ENCODE measurements at places on chromosomes 6 and 20.

DNA sequence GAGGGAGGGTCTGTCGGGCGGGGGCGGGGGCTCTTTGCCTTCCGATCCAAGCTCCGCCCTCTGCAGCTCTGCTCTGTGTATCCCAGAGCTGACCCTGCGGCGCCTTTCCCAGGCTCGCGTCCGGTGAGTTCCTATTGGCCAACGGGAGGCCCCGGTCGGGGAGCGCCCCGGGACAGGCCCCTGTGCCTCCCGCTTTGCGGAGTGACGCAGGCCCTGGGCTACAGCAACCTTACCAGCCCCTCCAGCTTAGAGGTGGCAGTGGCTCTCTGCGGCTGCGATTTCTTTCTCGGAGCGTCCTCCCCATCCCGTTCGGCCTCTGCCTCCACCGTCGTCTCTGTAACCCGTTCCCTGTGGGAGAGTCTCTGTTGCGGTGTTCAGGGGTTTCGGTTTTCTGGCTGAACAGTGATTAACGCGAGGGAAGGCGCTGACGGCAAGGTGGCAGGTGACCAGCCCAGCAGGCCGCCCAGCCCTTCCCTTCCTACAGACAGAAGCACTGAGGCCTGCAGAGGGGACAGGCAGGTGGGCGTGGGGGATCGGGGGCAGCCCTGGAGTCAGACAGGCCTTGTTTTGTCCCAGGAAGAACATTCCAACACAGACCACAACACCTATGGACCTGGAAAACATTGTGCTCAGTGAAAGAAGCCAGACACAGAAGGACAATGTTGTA, 18.1 kb upstream of the CEBPB start:
- DNase-seq = no peak

DNA sequence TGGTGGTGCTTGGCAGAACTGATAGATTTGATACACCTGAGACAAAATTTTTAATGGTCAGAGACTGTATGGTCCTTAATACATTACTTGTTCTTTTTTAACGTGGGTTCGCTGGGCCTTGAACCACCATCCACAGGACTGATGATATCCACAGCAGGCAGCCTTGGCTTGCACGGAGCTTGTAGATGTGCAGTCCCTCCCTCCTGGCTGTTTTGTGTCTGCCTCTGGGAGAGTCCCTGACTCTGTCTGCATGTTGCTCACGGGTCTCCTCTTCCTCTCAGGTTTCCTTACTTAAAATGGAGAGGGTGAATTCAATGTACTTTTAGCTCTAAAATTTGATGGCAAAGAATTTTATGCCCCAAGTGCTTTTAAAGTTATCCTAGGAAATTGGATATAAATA, 17.5 kb downstream of the KIF25 start:
- no peak for DNase-seq

GRCh38 chr6:42914546-42914945, 1.3 kb upstream of the PTCRA start:
- DNase-seq = no peak

GRCh38 chr6:158143700-158144099, 24.4 kb downstream of the SERAC1 start:
- no peak for DNase-seq

DNA sequence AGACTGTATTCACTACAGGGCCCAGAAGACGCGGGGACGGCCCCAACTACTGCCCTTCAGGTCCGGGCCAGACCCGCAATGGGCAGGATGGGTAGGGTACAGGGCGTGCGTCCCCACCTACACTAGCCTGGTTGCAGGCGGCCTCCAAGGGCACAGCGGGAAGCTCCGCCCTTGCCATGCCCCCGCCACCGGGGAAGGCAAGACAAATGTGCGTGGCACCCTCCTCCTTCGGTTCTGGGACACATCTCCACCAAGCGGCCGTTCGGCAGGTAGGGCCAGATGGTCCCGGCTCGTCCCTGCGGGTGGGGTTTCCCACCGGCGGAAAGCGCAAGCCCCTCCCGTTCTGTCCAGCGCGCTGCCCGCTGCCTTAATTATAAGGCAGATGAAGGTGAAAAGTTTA, 5.6 kb downstream of the NXT1 start:
- DNase-seq = no peak

- no peak for DNase-seq
These were observed 8.4 kb upstream of the SNX14 start for GRCh38 chr6:85602100-85602499.

GRCh38 chr6:45946352-45946751, 69.3 kb downstream of the CLIC5 start:
- no peak for DNase-seq

DNA sequence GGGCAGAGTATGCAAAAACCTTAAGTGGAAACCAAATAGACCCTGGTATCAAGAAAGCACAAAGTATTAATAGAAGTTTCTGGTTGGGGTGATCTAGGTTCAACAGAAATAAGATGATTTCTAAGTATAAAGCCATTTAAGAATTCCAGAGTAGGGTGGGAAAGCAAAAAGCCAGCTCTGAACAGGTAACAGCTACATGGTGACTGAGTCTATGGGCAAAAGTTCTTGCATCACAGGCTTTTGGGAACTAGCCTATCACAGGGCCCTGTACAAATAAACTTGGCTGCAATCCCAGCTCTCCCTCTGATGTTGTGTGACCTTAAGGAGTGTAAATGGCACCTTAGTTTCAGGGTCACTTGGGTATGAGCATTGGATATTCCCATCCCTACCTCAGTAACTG, 5.5 kb downstream of the TCF19 start:
- DNase-seq = no peak

DNA sequence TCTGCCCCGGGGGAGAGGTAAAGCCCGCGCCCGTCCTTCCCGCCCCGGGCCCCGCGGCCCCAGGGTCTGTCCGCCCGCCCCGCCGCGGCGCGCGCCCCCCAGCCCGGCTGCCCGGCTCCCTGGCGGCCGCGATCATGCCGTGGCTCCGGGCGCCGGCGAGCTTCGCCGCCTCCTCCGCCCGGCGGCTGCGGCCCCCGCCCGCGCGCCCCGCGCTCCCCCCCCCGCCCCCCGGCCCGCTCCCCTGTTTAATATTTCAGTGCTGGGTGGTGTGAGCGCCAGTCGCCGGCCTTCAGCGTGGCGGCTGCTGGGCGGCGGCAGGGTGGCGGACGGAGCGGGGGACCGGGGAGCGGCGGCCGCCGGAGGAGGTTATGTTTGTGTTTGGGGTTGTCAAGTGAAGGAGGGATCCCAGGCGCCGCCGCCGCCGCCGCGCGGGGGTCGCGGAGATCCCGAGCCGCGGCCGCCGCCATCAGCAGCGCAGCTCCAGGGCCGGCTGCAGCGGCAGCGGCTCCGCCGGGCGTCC, at the start of gene HIVEP1:
Gene HIVEP1, plus strand, starts transcription at position 275 of the 520 bp plus-strand sequence. CDS start 3,317 bp downstream, outside the sequence.
- DNase-seq = no peak
